ENCODE measurements at places on chromosomes 6 and 20.

DNA sequence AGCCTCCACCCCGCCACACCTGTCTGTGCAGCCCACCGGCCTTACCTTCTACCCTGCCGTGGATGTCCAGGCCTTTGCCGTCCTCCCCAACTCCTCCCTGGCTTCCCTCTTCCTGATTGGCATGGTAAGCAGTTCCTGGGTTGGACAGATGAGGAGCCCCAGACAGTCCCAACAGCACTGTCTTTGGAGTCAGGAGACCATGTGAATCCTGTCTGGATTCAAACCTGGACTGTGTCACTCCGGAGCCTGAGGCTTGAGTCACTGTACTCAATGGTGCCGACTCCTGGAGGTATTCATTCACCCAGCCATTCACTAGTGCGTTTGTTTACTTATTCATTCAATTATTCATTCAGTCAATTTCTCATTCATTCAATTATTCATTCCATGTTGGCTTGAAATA, 20.0 kb upstream of the LBP start:
- DNase-seq, result no peak

GRCh38 chr6:7104752-7105151, 3.0 kb upstream of the RREB1 start:
- no peak for DNase-seq

GRCh38 chr6:22333802-22334201, 37.0 kb upstream of the PRL start:
- no peak for DNase-seq

DNA sequence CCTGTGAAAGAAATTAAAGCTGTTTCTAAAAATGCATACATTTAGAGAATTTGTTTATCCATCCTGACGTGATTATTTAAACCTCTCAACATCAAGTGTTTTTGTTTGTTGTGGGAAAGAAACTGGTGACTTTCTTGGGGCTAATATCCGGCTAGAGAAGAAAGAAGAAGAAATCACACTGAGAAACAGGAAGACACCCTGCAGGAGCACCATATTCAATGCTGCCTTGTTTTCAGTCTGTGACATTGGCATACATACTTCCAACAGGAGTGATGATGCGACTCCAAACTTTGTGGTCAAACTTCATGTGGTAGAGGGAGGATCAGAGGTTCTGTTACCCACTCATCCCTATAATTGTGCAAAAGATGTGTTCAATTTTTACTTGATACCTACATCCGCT, 997.6 kb upstream of the CITED2 start:
- DNase-seq, result no peak

- DNase-seq, result no peak
Measured at GRCh38 chr6:21984135-21984534, 312.7 kb downstream of the PRL start.

GRCh38 chr6:37520926-37521325, 21.2 kb upstream of the CCDC167 start:
- no peak for DNase-seq

Data from NCI-H2029 (cell line).